ENCODE measurements at places on chromosomes 7 and 10.

DNA sequence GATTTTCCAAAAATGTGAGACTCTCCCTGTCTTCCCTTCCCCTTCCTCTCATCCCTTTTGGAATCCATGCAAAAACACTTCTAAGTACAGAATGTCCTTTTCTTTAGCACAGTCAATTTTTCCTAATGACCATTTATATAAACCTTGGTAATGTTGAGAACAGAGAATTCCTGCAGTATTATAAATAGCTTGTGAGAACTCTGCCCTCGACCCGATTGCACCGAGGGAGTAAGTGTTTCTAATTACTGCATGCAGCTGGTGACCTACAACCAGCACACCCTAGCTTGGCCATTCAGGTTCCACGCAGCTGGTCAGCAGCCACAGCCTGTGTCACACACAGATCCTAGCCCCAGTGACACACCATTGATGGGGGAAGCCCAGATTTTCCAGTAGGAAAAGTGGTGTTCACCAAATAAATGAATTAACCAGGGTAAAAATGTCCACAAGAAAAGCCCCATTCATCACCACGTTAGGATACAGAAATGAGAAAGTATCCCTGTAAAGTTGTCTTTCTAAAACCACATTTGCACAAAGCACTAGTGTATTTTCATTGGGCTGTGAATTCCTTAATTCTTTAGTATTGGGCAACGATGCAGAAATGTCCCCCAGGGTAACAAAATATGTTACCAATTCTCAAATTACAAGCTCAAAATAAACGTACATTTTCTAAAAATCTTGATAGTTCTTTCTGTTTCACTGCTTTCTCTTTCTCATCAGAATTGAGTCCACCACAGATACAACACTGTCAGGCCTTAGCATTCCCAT lies 499.0 kb upstream of the KLF6 start:
- peak; percentile 52 for DNase-seq

DNA sequence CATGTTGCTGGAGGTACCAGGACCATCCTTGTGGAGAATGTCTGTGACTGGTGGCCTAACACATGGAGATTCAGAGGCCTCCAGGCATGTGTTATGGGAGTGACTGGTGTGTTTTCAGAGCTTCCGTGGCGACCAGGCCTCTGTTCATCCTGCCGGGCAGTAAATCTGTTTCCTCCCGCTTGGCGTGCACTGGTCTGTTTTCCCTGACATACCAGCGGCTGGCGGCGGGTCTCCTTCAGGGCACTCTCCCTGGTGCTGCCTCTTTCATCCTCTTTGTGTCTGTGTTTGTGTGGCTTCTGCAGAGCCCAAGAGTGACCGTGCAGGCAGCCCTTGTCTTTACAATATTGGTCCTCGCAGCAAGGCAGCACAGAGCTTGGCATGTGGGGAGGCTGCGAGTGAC lies 385.1 kb upstream of the MKI67 start:
- DNase-seq = no peak

GRCh38 chr7:152615031-152615741 lies 60.8 kb downstream of the XRCC2 start:
- DNase-seq = no peak

DNA sequence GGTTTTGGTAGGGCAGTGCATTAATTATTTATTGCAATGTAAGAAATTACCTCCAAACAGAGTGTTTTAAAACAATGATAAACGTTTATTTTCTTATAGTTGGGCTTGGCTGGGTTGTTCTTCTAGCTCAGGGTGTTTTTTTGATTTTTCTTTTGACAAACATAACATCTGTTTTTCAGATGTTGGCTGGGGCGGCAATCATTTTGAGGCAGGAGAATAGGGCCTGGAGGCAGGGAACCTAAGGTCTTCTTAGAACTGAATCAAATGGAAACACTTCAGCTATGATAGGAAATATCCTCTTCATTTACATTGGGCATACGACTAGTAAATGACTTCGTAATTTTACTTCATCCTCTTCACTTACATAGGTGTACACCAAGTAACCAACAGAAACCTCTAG lies 47.4 kb upstream of the NAMPT start:
- DNase-seq = no peak

GRCh38 chr7:128056901-128057300 lies 25.7 kb upstream of the LRRC4 start:
- peak; percentile 55 for DNase-seq
